ENCODE measurements at places on chromosomes 1 and 21.

DNA sequence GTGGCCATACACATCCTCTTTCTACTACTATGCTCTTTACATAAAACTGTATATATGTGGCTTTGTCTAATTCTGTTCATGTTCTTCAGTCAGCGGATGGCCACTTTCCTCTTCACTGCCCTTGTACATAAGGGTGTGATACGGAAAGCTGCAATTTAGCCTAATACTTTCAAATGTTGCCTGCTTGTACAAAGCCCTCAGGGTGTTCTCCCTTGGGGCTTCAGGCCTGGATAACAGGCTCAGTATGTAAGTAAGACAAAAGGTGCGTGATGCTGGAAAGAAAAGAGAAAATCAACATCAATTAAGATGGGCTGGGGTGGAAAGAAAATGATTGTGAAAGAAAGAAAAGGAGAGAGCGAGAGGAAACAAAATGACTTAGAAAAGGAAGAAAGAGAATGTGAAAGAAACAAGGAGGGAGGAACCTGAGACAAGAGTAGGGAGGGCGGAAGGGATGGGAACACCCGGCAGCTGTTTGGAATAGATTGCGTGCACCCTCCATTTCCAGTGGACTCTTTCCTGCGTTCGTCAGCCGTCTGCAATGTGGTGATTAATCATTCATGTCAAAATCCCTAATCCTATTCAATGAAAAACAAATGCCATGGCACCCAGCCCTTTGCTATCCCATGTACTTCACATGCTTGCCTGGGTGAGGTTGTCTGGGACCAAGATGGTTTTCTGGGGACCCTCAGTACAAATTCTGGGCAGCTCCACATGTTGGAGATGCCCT is 553.6 kb downstream of the NUF2 start:
- no peak for DNase-seq
- peak overlapping the region; percentile 66 for H3K27ac ChIP-seq
- H3K36me3 ChIP-seq = no peaks in the 10 kb centered on the region
- no peaks in the 10 kb centered on the region for H3K27me3 ChIP-seq

- H3K4me1 ChIP-seq = no peaks in the 10 kb centered on the region
- H3K36me3 ChIP-seq = no peaks in the 10 kb centered on the region
- H3K4me3 ChIP-seq = no peak overlapping the region
Observed at GRCh38 chr1:237527761-237528160, 363.0 kb downstream of the ZP4 start.

DNA sequence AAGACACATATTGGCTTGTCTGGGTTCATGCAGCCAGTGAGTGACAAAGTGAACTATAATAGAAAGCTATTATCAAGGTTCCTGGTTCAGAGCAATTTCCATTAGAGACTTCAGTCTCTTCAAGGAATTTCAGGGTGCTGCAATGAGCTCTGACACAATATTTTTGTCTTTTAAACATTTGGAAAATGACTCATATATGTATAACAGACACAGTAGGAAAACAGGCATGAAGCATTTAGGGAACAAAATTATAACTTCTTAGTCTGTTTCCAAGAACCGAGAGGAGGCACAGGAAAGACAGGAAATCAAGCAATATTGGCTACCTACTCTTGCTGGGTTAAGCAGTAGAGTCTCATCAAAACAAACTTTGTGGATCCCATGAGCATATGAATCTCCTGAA is 170.4 kb downstream of the PTPRC start:
- no peak for DNase-seq
- H3K27me3 ChIP-seq = no peaks in the 10 kb centered on the region
- no peak overlapping the region for H3K27ac ChIP-seq
- H3K36me3 ChIP-seq = no peaks in the 10 kb centered on the region

DNA sequence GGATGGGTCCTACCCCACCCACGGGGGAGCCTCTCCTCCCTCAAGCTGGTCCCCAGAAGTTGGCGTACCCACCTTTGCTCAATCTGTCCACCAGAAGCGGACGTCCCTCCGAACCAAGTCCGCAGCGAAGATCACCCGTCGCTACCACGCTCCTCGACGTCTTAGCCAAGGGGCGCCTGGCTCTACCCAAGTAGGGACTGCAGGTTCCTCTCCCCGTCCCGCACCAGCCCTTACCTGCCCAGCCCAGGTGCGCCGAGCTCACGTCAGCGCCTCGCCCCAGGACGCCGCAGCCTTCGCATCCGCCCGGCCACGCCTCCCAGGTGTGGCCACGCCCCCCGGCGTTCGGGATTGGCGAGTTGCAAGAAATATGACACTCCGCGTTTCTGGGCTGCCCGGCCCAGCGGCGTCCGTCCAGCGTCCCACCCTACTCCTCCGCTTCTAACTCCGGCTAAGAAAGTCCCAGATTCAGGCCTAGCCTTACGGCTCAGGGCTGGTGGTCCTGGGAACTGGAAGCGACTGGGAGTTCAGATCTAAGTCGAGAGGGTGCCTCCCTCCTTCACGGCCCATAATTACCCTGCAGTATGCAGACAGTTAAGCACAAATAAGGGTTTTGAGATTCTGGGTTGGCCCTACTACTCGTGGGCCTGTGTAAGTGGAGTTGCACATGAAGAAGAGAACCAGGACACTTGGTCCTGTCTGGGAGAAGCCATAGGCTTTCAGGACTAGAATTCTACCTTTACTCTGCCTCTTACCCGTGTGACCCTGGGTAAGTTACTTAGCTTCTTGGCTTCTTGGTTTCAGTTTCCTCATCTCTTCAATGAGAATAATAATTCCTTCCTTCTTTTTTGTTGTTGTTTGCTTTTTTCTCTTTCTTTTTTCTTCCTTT is at the start of gene IRF6:
Gene IRF6, minus strand, starts transcription at position 268 of the 886 bp plus-strand sequence. CDS start 4,729 bp downstream, outside the sequence.
- no peak within 1 kb of the TSS for H3K27ac ChIP-seq
- H3K27me3 ChIP-seq = no peaks in the 10 kb centered on the region
- no peaks in the 10 kb centered on the region for H3K36me3 ChIP-seq
- peak within 1 kb of the TSS; percentile 7 for H3K4me3 ChIP-seq
- peak; percentile 47 for DNase-seq

- no peak for DNase-seq
- H3K4me3 ChIP-seq = no peak overlapping the region
- no peaks in the 10 kb centered on the region for H3K4me1 ChIP-seq
- no peaks in the 10 kb centered on the region for H3K36me3 ChIP-seq
Observed at GRCh38 chr1:171984262-171984661, 143.0 kb downstream of the DNM3 start.

- no peaks in the 10 kb centered on the region for H3K27me3 ChIP-seq
- no peak overlapping the region for H3K27ac ChIP-seq
- H3K4me1 ChIP-seq = peaks cover 3% of the 10 kb centered on the region
- no peaks in the 10 kb centered on the region for H3K36me3 ChIP-seq
- no peak overlapping the region for H3K4me3 ChIP-seq
- no peak for DNase-seq
Observed at GRCh38 chr1:211386921-211387320, 60.3 kb downstream of the TRAF5 start.

- H3K4me3 ChIP-seq = peak overlapping the region; percentile 61
- H3K27ac ChIP-seq = no peak overlapping the region
- no peak for DNase-seq
- H3K4me1 ChIP-seq = peaks cover 31% of the 10 kb centered on the region
- no peaks in the 10 kb centered on the region for H3K27me3 ChIP-seq
Observed at GRCh38 chr1:245156736-245157505, 2.1 kb downstream of the KIF26B start.

GRCh38 chr1:10903821-10904220 is 107.4 kb upstream of the CASZ1 start:
- H3K27ac ChIP-seq = no peak overlapping the region
- no peaks in the 10 kb centered on the region for H3K27me3 ChIP-seq
- no peak for DNase-seq
- H3K36me3 ChIP-seq = no peaks in the 10 kb centered on the region

DNA sequence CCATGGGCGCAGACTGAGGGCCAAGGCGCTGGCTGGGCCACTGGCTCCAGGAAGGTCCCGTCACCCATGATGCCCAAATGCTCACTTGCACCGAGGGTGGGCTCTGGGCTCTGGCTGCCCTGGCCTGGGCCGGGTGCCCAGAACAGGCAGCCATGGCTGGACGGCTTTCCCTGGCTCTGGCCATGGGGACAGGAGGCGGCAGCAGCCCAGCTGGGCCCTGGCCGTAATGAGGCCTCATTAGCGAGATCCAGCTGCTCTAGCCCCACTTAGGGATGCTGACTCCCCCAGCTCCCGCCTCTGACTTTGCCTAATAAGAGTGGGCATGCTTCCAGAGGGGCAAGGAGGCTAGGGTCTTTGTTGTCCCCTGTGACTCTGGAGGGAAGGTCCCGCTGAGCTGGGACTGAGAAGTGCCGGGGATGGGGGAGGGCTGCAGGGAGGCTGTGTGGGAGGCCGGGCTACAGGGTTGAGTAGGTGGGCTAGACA is 11.8 kb downstream of the SLC6A9 start:
- no peak overlapping the region for H3K4me3 ChIP-seq
- no peak overlapping the region for H3K27ac ChIP-seq
- peaks cover 19% of the 10 kb centered on the region for H3K4me1 ChIP-seq
- peaks cover 18% of the 10 kb centered on the region for H3K36me3 ChIP-seq
- no peak for DNase-seq
- no peaks in the 10 kb centered on the region for H3K27me3 ChIP-seq

DNA sequence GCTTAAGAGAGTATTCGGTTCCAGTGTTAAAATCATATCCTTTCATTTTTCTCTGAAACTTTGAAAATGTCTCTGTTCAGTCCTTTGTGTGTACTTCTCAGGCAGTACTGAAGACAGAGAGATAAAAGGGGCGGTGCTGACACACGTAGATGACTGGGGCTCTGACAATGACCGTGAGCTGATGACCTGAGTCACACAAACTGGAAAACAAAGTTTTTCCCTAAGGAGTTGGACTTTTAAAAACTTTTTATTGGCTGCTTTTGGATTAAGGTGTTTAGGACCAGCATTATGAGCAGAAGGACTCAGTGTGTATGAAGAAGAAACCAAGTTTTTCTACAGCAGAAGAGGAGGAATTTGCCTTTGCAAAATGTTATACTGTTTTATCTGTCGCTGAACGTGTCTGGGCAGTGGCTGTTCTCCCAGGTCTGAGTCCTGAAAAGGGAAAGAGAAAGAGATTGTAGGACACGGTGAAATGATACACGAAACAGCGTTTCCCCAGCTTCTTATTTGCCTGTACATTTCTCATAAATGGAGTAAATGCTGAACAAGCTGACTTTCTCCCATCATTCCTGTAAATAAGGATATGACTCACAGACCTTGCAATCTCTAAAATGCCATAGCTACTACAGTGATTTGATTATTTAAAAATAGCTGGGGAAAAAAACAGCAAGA is 51.5 kb downstream of the MAP3K7CL start:
- peak overlapping the region; percentile 62 for H3K27ac ChIP-seq
- peak overlapping the region; percentile 15 for H3K4me3 ChIP-seq
- peaks cover 12% of the 10 kb centered on the region for H3K4me1 ChIP-seq
- no peaks in the 10 kb centered on the region for H3K36me3 ChIP-seq
- no peaks in the 10 kb centered on the region for H3K27me3 ChIP-seq

- no peaks in the 10 kb centered on the region for H3K36me3 ChIP-seq
- H3K27ac ChIP-seq = no peak overlapping the region
- H3K4me1 ChIP-seq = no peaks in the 10 kb centered on the region
- H3K4me3 ChIP-seq = no peak overlapping the region
Observed at GRCh38 chr1:222096476-222096772, 354.5 kb upstream of the DUSP10 start.

GRCh38 chr1:110781525-110781924 is 91.4 kb upstream of the CD53 start:
- peaks cover 8% of the 10 kb centered on the region for H3K27me3 ChIP-seq
- H3K36me3 ChIP-seq = no peaks in the 10 kb centered on the region
- no peak overlapping the region for H3K4me3 ChIP-seq
- DNase-seq = no peak
- H3K27ac ChIP-seq = no peak overlapping the region

DNA sequence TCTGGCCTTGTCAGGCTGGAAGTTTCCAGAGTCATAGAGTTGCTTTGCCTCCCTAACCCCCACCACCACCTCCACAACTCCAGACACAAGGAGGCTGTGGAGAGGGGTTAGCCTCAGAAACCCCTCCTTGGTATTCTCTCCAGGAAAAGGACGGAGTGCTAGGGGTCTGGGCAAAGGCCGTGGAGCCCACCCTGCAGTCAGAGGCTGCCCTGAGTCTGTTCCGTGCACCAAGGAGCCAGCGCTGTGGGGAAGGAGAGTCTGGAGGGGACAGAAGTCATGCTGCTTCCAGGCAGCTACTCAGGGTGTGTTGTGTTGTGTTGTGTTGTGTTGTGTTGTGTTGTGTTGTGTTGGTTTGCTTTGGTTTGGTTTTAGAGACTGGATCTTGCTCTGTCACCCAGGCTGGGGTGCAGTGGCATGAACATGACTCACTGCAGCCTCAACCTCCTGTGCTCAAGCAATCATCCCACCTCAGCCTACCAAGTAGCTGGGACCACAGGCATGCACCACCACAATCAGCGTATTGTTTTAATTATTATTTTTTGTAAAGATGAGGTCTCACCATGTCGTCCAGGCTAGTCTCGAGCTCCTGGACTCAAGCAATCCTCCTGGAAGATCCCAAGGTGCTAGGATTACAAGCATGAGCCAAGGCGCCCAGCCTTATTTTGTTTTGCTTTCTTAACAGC is 122.2 kb upstream of the TMEM51 start:
- H3K4me3 ChIP-seq = no peak overlapping the region
- H3K36me3 ChIP-seq = no peaks in the 10 kb centered on the region
- H3K27me3 ChIP-seq = no peaks in the 10 kb centered on the region
- H3K27ac ChIP-seq = no peak overlapping the region
- no peaks in the 10 kb centered on the region for H3K4me1 ChIP-seq
- no peak for DNase-seq
